Esophagus muscularis mucosa (tissue), 4 donors: ENCODE measurements at places on chromosomes 6 and 20. TPM values are rescaled to one million over a fixed set of nuclear protein-coding genes. Genes with fewer than 3 reads are reported as not detected.

The CYP39A1 gene
- 7.0 TPM for total RNA-seq

The PBOV1 gene
- total RNA-seq = not detected

The IP6K3 gene
- total RNA-seq = 2.8 TPM

The C6orf141 gene
- total RNA-seq = 1.2 TPM

The HLA-DMB gene
- total RNA-seq = 12.0 TPM

The PRL gene
- not detected for total RNA-seq

The SLC25A27 gene
- 20.3 TPM for total RNA-seq

The TRPC4AP gene
- total RNA-seq = 44.1 TPM

The COL9A1 gene
- total RNA-seq = 0.34 TPM

The COL9A3 gene
- 22.4 TPM for total RNA-seq

The CRISP3 gene
- total RNA-seq = not detected

The FAM50B gene
- 20.4 TPM for total RNA-seq
